HFF-Myc (cell line): ENCODE measurements at places on chromosomes 3 and 15.

- DNase-seq, result no peak
Measured at GRCh38 chr15:94451466-94451865, 220.1 kb downstream of the MCTP2 start.

DNA sequence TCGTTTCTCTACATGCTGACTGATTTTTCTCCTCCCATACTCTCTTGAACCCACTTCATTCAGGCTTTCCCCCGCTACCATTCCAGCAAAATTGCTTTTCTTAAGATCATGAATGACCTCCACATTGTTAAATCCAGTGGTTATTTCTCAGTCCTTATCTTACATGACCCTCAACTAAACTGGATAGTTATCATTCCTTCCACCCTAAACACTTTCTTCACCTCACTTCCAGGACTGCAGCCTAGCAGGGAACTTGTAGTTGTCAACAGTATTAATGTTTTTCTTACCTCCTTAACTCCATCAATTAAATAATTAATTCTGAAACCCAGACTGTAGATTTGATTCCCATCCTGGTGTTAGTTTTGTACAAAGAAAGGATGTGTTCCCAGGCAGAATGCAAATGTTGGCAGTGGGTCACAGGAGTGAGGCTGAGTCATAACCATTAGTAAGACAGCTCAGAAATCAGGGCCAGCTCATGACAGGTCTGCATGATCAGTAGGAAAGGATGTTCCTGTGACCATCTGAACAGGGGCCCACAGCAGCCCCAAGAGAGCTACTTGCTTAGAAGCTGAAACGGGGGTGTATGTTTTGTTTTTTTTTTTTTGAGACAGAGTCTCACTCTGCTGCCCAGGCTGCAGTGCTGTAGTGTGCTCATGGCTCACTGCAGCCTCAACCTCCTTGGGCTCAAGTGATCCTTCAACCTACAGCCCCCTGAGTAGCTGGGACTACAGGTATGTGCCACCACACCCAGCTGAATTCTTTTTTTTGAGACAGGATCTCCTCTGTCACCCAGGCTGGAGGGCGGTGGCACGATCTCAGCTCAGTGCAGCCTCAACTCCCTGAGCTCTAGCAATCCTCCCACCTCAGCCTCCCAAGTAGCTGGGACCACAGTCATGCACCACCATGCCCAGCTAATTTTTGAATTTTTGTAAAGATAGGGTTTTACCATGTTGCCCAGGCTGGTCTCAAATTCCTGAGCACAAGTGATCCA, 9.1 kb downstream of the BCL2L10 start:
- DNase-seq, result peak; percentile 79

GRCh38 chr3:77160931-77161497, 121.1 kb downstream of the ROBO2 start:
- no peak for DNase-seq

GRCh38 chr3:4271834-4272233, 31.3 kb upstream of the SETMAR start:
- DNase-seq, result peak; percentile 11

DNA sequence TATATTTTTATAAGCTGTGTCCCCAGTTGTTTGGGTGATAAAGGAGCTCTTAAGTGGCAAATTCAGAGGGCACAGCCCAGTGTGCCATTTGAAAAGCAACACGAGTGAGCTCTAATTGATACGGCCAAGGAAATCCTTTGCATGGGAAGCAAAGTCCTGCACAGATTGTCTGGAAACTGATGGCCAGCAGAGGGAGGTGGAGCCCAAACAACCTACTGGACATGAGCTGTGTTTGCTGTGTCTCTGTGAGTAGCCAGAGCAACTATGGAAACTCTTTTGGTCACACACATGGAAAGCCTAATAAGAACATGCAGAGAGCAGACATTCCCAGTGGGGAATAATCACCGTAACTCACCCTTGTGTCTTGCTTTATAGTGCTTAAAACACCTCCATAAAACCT, 24.4 kb downstream of the ONECUT1 start:
- DNase-seq, result no peak

GRCh38 chr3:184338511-184338945, 1.1 kb downstream of the FAM131A start:
- no peak for DNase-seq

GRCh38 chr3:103052236-103052830, 617.5 kb downstream of the ZPLD1 start:
- no peak for DNase-seq

GRCh38 chr3:32840086-32840841, 22.5 kb downstream of the TRIM71 start:
- DNase-seq, result no peak

- no peak for DNase-seq
Measured at GRCh38 chr3:182384221-182384620, 409.1 kb upstream of the ATP11B start.

- peak; percentile 11 for DNase-seq
Measured at GRCh38 chr3:60954048-60954447, 297.2 kb downstream of the FHIT start.

- no peak for DNase-seq
Measured at GRCh38 chr3:122774564-122774963, 19.1 kb downstream of the HSPBAP1 start.

DNA sequence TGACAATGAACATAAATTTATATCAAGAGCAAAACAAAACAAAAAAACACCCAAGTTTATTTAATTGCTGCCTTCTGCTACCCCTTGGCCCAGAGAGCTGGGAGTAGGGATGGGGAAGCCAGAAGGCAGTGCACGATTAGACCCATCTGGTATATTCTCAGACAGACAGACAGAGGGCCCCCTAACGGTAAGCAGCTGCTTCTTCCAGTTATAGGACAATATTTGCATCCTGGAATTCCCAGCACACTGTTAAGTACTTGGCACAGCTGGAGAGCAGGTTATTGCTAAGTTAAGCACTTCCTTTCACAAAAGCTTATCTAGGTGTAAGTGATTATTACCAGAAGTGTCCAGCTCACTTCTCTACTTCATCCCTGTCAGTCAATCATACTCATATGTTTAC, 39.3 kb downstream of the C2CD4B start:
- DNase-seq, result no peak

DNA sequence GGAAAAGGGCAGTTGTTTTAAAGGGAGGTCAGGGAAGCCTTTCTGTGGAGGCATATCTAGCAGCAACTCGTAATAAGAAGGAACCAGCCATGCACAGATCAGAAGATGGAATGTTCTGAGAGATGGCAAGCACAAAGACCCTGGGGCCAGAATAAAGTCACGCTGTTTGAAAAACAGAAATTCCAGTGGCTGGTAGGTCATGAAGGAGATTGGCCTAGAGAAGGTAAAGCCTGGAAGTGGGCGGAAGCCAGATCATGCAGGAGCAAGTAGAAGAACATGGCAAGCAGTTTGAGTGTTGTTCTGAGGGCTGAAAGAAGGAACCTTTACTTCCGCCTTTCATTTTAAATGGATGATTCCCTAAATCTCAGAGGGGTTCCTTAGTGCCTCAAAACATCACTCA, 208.1 kb upstream of the PPP2R3A start:
- DNase-seq, result no peak

GRCh38 chr3:66499881-66500575, 794 bp downstream of the LRIG1 start:
- no peak for DNase-seq

DNA sequence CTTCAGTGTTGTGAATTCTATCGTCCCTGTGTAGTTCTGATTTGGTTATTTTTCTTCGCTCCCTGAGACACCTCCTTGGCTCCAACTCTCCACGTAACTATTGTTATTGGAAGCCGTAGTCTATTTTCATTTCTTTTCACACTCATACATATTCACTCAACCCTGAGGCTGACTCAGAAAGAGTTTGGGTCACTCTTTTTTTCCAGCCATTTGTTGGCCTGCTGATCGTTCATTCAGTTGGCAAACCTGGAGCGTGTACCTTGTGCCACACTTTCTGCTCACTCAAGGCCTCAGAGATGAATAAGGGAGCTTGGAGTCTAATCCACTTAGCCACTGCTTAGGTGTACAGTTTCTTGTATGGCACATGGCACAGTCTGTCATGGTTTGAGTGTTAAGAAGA, 22.4 kb downstream of the GYG1 start:
- no peak for DNase-seq

DNA sequence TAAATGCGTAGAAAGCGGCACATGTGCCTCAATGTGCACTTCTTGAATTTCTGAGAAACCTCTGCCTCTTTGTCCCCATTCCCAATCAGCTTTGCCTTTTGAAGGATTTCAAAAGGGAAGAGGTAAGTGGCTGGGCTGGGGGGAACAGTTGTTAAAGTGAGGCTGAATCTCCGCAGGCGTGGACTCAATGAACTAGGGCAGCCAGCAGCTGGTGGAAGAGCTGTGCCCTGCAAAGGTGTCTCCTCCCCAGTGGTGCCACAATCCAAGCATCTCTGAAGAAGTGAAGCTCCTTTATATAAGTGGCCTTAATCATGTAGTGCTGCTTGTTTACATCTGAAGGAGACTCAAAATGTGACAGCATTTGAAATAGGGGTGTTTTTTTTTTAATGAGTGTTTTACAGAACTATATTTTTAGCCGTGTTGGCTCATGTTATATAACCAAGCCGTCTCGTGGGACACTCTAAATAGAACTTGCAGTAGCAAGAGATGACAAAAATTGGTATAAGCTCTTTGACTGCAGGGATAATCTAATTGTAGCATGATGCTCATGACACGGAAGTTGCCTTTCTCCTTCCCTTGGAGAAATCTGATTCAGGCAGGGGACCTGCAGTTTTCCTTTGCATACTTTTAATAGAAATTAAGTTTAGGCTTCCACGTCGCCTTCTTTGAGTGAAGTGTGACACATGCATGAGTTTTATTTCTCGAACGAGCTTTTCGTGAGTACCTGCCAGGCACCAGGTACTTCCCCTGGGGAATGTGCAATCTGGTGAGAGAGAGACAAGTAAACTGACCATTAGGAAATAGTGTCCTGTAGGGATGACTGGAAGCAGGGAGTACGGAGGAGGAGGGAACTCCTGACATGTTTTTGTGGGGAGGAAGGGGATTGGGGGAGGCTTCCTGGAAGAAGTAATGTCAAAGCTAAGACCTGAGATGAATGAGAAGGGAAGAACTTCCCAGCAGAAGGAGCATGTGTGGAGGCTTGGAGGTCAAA, 179.7 kb upstream of the BHLHE40 start:
- no peak for DNase-seq

DNA sequence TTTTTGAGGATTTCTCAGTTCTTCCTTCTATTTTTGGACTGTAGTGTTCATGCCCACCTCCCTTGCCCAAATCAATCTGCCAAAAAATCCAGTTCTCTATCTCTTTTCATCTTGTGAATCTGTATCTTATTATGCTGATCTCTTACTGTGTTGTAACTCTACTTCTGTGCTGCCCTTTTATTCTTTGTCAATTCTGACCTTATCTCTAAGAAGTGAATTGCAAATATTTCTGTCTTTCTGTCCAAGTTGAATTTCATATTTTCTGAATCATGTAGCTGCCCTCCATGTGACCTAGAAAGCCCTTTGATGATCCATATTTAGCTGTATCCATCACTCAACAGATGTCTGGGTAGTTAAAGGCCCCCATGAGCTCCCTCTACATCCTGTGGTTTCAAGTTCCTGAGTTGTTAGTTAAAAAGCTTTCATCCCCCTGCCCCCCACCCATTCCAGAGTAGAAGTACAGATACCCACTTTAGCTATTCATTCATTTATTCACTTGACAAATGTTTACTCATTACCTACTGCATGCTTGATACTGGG, 33.6 kb upstream of the ETV5 start:
- DNase-seq, result no peak

DNA sequence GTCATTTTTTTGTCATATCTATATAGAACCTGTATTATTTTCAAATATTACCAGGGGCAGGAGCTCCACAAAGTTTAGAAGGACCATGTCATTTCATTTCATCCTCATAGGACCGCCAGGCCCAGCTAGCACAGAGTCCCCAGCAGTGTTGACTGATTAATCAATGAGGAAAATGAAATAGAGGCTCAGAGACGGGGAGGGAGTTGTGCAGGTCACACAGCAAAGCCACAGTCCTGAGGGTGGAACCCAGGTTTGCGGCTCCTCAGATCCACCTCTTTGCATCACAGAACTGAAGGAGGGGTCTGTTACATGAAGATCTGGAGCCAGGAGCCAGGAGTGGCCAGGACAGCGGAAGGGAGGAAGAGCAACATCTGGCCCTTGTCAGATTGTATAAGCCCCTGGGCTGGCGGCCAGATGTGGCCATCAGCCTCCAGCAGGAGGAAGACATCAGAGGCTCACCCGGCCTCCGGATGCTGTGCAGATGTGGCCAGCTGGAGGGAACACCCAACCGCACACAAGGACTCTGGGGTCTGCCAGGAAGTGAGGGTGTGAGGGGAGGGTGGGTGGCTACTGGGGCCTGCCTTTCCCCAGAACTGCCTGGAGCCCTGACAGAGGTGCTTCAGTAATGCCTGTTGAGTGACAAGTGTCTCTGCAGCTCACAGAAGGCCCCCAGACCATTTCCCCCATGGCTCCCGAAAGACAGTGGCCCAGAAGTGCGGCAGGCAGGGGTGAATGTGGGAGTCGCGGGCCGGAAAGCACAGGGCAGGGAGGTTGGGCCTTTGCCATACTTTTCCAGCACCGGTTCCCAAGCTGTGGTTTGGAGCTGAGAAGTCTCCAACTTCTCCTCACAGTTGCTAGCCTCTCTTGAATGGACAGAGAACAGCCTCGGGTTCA, 21.3 kb downstream of the EFCC1 start:
- DNase-seq, result peak; percentile 88

- DNase-seq, result no peak
Measured at GRCh38 chr15:51024735-51025453, 69.8 kb downstream of the TNFAIP8L3 start.

DNA sequence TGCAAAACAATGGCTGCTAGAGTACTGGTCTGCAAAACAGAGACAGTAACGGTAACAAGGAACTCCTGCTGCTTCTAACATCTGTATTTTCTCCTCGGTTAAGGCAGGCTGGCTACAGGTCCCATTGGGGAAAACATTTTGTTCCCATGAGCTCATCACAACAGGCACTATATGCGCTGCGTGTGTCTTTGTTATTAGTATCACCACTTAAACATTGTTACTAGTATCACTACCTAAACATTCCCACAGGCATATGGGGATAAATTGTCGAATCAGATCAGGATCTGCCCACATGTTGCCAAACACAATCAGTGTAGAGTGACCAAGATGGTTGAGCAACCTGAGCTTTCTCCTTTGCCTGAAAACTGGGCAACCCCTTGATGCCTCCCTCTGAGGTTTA, 77.2 kb downstream of the TOP2B start:
- no peak for DNase-seq

DNA sequence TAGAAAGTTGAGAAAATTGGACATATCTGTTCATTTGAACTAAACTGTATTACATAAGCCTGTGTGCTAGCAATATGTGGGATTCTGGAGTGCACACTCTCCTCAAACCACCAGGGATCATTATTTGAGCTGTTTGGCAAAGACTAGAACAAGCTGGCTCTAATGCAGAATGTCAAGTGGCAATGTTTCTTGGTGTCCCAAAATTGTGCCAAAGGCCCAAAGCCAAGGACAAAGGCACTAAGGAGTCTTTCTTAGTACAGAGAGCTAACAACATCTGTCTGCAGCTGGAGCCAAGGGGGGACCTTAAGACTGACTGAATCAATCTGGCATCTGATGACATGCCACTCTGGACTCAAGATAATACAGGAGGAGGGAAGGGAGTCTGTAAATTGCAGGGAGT, 76.7 kb upstream of the STRIT1 start:
- DNase-seq, result no peak

- no peak for DNase-seq
Measured at GRCh38 chr3:23175341-23176083, 27.6 kb upstream of the UBE2E2 start.
